ENCODE measurements at places on chromosomes 7 and 10.

- no peak overlapping the region for H3K27ac ChIP-seq
- no peaks in the 10 kb centered on the region for H3K36me3 ChIP-seq
- H3K27me3 ChIP-seq = no peaks in the 10 kb centered on the region
- no peak overlapping the region for H3K4me3 ChIP-seq
Measured at GRCh38 chr7:45324683-45325237, 167.2 kb downstream of the RAMP3 start.

GRCh38 chr7:1073142-1073977 is 14.6 kb upstream of the GPER1 start:
- no peak overlapping the region for H3K4me3 ChIP-seq
- no peak for DNase-seq
- H3K27ac ChIP-seq = no peak overlapping the region
- no peaks in the 10 kb centered on the region for H3K4me1 ChIP-seq

GRCh38 chr10:105770524-105771212 is 1129.6 kb downstream of the SORCS3 start:
- no peaks in the 10 kb centered on the region for H3K4me1 ChIP-seq
- DNase-seq = no peak
- no peaks in the 10 kb centered on the region for H3K36me3 ChIP-seq
- no peak overlapping the region for H3K4me3 ChIP-seq

DNA sequence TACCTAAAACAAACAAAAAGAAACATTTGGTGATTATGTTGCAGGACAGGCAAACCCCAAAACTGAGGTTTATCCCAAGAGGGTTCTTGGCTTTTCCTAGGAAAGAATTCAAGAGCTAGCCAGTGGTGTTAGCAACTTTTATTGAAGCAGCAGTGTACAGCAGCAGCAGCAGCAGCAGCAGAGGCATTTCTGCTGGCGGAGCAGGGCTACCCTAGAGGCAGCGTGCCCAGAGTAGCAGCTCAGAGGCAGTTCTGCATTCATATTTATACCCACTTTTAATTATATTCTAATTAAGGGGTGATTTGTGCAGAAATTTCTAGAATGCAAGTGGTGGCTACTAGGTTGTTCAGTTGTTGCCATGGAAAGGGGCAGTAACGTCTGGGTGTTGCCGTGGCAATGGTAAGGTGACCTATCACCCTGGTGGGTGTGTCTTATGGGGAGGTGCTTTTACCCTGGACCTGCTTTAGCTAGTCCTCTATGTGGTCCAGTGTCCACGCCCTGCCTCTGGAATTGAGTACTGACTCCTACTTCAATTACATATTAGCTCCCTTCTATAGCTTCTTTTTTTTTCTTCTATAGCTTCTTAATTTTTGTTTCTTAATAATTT is 53.9 kb downstream of the VCL start:
- H3K27ac ChIP-seq = no peak overlapping the region
- H3K27me3 ChIP-seq = no peaks in the 10 kb centered on the region
- DNase-seq = no peak
- H3K36me3 ChIP-seq = no peaks in the 10 kb centered on the region
- H3K4me3 ChIP-seq = no peak overlapping the region

DNA sequence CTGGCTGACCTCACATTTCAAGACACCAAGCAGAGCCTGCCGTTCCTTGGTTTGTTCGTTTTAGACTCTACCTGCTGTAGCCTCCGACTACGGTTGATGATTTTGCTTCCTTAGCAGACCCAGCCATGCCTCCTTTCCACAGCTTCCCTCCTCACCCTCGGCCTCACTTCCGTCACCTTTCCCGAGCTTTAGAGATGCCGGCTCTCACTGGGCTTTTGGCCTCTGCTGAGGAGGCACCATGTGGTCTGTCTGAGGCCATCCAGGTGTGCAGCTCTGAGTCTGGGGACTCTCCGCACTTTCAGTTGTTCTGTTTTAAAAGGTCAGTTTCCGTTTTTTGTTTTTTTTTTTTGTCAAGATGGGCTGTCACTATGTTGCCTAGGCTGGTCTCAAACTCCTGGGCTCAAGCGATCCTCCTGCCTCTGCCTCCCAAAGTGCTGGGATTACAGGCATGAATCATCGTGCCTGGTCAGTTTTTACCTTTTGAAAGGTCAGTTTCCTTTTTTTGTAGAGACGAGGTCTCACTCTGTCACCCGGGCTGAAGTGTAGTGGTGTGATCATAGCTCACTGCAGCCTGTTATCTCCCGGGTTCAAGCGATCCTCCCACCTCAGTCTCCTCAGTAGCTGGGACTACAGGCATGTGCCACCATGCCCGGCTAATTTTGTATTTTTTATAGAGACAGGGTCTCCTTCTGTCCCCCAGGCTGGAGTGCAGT is 11.7 kb downstream of the ORAI2 start:
- peaks cover 15% of the 10 kb centered on the region for H3K36me3 ChIP-seq
- peak overlapping the region; percentile 84 for H3K27ac ChIP-seq
- H3K4me1 ChIP-seq = no peaks in the 10 kb centered on the region
- peak; percentile 76 for DNase-seq
- H3K27me3 ChIP-seq = no peaks in the 10 kb centered on the region
- no peak overlapping the region for H3K4me3 ChIP-seq

GRCh38 chr7:46494028-46494427 is 573.0 kb upstream of the IGFBP3 start:
- no peaks in the 10 kb centered on the region for H3K4me1 ChIP-seq
- DNase-seq = no peak
- no peak overlapping the region for H3K27ac ChIP-seq
- no peaks in the 10 kb centered on the region for H3K27me3 ChIP-seq

Measured in Peyer's patch (tissue), 4 donors.